ENCODE measurements at places on chromosomes 6 and 20.

DNA sequence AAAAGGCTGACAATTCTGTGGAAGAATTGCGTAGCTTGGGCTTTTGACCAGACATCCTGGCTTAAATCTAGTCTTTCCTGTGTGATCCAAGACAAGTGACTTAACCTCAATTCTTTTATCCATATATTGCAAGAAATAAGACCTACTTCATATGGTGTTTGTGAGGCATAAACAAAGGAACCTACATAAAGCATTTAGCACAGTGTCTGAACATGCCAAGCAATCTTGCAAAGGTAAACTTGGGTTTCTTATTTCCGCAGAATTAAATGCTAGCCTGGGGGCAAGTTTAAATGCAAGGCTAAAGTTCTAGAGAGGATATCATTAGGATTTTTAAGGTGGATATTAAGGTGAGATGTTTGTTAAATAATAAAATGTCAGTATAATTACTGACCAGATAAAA lies 47.9 kb downstream of the HDDC2 start:
- no peak for DNase-seq

- no peak for DNase-seq
Observed at GRCh38 chr20:54177378-54177777, 3.6 kb upstream of the CYP24A1 start.

DNA sequence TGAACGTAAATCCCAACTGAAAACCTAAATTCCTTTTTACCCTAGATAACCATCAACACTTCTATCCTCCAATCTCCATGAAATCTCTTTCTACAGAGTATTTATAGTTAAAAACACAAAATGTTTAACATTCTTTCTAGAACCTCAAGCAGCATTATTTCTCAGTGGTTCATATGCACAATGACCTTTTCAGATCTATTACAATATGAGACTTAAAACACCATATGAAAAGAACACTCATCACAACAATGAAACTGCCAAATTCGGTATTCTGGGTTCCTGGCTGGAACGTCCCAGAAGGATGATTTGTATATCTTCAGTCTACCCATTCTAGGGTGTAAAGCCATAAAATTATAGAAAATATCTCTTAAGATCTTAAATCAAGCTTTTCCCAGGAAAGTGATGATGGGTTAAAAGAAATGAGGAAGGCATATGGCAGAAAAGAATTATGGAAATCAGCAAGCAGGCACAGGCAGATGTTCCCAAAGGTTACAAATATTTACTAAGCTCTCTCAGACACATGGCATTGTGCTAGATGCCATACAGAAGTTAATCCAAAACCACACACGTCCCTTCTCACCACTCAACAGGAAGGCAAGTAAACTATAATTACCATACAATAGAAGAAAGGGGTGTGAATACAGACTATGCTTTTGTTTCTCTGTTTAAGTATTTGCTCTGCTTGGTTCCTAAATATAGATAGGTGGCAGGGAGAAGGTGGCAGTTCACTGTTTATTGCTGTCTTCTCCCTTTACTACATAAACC lies 118.0 kb downstream of the CHD6 start:
- no peak for DNase-seq

DNA sequence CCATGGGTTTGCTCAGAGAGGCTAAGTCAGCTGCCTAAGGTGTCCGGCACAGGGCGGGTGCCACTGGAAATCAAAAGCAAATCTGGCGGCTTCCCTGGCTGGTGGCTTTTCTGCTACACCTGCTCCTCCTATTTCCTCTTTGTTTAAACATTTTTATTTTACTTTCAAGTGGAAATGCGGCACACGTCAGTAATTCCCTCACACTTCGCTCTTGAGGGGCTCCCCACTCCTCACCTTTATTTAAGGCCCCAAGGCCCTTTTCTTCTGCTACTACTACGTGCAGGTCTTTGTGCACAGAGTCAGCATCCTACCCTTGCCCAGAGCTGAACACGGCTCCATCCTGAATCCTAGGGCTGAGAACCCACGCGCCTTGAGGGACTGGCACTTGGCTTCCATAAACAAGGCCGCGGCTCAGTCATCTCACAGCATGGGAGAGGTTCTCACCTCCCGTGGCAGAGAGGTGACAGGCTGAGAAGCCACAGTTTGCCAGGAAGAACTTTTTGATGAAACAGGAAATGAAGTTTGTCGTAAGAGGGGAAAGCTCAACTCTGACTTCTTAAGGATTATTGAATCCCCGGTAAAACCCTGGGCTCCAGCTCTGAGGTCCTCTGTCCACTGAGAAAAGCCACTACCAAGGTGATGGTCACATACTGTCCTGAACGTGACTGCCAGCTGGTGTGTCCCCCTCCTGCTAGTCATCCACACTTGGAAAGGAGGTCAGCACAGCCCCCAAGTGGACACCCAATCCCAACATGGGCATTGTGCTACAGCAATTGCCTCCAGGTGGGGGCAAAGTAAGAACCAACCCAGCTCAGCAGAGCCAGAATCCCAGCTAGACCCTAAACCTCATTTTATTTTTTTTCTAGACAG lies 48.0 kb downstream of the NFATC2 start:
- no peak for DNase-seq

GRCh38 chr6:35552285-35552917 lies 39.7 kb upstream of the TULP1 start:
- peak; percentile 34 for DNase-seq

DNA sequence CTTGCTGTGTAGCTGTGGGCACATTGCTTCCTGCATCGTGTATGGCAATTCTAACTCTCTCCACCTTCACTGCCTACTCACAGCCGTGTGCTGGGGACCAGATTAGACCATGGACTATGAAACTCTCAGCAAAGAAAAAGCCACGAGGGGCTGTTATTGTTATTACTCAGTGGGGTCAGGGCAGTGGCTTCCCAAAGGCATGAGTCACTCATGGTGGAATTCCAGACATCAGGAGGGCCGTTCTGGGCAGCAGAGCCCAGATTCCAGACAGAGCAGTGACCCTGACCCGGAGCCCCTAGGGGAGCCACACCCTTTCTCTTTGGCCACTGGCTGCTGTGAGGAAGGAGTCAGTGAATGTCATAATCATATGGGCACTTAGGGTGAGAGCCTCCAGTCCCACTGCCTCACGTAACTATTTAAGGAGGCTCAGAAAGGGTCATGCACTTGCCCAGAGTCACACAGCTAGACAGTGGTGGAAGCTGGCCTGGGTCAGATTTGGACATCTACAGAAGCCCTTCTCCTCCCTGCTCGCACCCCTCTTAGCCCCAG lies 22.2 kb upstream of the CCN5 start:
- DNase-seq: no peak

DNA sequence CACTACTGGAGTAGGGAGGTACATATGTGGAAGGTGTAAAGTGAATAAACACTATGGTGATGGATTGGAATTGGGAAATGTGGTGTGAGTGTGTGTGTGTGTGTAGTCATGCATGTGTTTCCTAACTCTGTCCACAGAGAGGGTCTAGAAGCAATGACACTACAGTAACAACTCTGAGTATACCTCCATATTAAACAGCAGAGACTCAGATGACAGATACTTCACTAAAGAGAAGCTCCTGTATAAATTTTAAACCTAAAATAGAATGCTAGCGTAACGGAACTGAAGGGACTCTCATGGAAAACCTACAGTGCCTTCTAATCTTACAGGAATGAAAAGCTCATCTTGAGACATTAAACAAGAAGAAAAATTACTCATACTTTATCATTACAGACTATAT lies 150.5 kb downstream of the SLC16A10 start:
- DNase-seq: no peak

DNA sequence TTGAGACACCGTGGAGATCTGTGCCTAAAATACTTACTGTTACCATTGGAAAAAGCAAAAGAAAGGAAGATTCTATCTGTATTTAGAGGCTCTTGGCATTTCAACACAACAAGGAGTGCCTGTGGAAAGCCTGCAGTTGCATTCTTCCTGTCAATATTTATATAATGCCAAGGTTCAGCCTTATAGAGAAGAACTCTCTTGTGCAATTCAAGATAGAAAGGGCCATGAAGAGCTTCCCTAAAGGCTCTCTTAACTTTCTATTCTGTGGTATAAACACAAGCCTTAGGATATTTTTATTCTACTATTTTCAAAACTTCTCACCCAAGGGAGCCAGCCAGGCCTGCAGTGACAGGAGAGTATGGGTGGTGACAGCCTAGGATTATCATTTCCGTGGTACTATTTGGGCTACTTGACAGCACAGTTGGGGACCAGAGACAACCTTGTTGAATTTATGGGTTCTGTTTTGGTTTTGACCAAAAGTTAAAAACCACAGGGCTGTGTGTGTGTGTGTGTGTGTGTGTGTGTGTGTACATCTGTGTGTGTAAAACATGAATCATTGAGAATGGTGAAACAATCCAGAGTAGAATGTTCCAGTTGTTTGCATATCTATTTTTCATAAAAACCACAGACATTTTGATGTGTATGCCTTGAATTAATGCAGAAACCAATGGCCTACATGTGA lies 700.9 kb upstream of the SLC35B3 start:
- no peak for DNase-seq

DNA sequence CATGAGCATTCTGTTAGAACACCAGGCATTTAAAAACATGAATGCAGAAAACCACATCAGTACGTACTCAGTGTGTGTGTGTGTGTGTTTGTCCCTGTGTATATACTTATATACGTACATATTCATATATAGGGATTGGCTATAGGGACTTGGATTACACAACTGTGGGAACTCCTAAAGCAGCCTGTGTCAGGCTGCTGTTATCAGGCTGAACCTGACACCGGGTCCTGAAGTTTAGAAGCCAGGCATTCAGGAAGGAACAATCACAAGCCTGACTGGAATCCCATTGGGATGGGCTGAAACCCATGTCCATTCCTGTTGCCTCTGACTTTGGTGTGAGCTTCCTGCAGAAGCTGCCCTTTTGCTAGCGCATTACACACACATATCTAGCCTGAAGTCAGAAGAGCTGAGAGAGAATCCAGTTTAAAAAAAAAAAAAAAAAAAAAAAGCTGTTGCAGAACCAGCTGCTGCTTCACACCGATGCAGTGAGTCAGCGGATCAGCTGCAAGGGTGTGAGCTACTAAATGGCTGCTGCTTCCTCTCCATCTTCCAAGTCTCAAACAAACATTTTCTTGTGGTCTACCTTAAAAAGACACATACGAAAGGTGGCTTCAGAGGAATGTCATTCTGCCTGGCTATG lies 348.1 kb downstream of the THBS2 start:
- no peak for DNase-seq

DNA sequence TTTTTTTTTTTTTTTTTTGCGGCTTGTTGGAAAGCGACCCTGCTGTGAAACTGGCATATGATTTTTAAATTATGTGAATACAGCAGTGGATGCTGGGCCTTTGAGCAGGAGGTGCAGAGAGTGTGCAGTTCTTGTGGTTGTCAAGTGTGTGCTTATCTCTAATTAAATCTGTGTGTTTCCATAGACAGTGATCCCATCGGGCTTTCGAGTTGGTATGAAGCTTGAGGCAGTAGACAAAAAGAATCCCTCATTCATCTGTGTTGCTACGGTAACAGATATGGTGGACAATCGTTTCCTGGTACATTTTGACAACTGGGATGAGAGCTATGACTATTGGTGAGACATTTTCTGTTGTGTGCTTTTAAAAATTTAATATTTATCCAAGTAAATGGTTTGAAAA lies 52.4 kb downstream of the L3MBTL3 start:
- no peak for DNase-seq

GRCh38 chr6:74939151-74939708 lies 266.6 kb downstream of the COL12A1 start:
- DNase-seq: no peak

GRCh38 chr20:61477451-61477861 lies 225.4 kb downstream of the CDH4 start:
- no peak for DNase-seq

GRCh38 chr6:40347571-40348011 lies 239.6 kb downstream of the LRFN2 start:
- no peak for DNase-seq

DNA sequence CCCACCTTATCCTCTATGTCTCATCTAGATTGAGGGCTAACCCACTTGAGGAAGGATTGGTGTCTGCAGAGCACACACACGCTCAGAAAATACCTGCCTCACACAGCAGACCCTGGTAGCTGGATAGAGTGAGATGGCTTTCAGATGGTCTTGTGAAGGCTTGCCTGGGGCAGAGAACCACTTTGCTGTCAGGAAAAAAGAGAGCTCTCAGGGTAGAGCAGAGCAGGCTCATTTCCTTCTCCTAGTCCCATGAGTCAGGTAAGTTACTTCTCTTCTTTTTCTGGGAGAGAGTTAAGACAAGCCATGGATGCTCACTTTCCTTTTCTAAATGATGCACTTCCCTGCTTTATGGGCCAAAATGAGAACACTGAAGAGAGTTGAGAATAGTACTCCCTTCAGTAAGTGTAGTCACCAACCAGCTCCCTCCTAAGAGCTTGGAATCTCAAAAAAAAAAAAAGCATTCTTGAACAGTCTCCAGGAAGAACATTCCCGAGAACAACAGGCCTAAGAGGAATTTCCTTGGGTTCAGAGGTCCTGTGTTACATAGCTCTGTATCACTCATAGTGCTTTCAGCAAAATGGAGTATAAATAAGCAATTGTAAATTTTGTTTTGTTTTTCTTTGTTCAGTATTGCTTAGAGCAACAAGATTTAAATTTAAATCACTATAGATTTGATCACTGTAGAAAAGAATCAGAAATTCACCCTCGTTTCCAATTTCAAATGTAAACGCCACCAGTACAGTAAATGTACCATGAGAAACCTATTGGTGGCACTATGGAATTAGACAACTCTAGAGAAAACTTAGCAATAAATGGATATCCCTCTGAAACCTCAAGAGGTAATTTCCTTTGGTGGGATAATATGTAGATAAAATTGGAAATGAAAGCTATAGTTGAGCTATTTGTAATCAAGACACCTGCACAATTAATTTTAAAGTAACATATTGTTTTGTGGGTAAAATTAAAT lies 530.3 kb downstream of the RFPL4B start:
- no peak for DNase-seq

DNA sequence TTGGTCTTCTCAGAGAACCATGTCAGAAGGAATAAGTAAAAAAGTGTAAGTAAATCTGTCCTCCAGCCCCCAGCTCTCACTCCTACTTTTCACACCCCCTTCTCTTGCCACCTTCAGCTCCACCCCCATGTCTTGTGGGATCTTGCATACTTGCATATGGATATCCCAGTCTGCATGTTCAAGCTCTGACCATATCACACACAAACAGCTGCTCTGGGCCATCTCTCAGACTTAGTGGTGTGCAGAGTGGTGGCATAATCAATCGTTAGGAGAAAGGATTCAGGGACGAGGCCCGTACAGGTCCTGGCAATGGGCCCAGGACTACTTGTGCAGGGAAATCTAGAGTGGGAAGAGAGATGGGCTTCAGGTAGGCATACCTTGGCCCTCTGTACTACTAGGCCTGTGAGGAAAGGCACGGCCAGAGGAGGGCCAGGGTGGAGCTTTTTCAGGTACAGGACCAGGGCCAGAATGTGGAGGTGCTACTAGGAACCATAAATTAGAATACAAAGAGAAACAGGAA lies 112.0 kb upstream of the SGK1 start:
- no peak for DNase-seq

- DNase-seq: no peak
Observed at GRCh38 chr6:166446146-166446545, 63.4 kb upstream of the MPC1 start.
